ENCODE measurements at places on chromosomes 3 and 15.

- DNase-seq, result no peak
Observed at GRCh38 chr3:2838546-2839157, 271.5 kb downstream of the IL5RA start.

- no peak for DNase-seq
Observed at GRCh38 chr15:65130941-65131340, 2.7 kb downstream of the PDCD7 start.

- no peak for DNase-seq
Observed at GRCh38 chr15:87756072-87756471, 500.5 kb downstream of the NTRK3 start.

GRCh38 chr3:14841836-14842235, 23.1 kb downstream of the FGD5 start:
- no peak for DNase-seq

GRCh38 chr3:163684651-163685050, 1393.6 kb downstream of the SI start:
- no peak for DNase-seq

- DNase-seq, result no peak
Observed at GRCh38 chr3:124784686-124785382, 54.6 kb downstream of the UMPS start.

- no peak for DNase-seq
Observed at GRCh38 chr15:90154246-90154645, 46.9 kb upstream of the SEMA4B start.

- no peak for DNase-seq
Observed at GRCh38 chr3:184474897-184475296, 86.7 kb upstream of the EPHB3 start.

DNA sequence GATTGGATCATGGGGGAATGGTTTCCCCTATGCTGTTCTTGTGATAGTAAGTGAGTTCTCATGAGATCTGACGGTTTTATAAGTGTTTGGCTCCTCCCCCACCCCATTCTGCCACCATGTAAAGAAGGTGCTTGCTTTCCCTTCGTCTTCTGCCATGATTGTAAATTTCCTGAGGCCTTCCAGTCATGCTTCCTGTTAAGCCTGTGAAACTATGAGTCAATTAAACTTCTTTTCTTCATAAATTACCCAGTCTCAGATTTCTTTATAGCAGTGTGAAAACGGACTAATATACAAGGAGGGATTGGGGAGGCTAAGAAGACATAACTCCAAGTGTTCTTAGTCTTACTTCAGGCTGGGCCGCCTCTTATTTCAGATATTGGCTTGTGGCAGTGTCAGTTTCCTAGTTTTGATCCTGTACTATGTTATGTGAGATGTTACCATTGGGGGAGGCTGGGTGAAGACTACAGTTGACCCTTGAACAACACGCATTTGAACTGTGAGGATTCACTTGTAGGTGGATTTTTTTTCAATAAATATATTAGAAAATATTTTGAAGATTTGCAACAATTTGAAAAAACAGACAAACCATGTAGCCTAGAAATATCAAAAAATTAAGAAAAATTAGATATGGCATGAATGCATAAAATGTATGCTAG, 44.9 kb downstream of the NMD3 start:
- no peak for DNase-seq

GRCh38 chr3:185797108-185797881, 27.5 kb downstream of the IGF2BP2 start:
- no peak for DNase-seq

DNA sequence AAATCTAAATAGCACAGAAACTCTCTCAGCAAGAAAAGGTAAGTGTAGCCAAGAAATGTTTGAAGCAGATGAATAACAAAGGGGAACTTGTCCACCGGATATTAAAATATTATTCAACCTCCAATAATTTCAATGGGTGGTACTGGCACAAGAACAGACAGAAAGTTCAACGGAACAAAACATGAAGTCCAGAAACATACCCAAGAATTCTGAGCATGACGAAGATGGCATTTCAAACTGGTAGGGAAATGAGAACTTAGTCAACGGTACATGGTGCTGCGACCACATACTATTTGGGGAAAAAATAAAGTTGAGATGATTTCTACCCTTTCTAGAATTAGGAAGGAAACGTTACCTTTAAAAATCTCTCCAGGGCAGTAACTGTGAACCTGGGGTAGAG, 5.5 kb downstream of the CHSY1 start:
- no peak for DNase-seq

DNA sequence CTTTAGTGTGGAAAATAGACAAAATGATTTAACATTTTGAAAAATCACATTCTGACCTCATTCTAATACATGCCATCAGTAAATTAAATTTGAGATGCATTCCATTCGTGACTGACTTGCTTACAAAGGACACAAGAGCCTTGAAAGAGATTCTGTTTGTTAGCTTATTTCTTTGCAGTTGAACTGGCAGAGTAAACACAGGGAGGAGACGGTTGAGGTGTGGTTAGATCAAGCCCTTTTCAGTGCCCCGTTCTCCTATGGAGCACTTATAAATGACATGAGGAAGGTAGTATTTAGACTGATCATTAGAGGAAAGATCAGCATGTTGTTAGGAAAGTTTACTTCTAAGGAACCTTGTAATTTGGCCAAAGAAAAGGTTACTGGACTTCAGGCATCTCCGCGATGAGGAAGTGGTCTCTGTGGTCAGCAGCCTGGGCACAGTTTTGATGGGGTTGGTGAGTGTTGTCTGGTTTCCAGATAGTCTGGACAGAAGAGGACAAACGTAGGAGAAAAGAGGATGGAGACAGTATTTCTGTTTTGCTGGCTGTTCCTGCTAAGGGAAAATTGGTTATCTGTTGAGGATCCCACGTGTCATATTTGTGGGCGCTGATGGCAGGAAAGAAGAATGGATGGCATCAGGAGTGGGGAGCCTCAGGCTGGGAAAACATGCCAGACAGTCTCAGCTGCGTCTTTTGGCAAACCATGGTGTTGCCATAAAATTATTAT, 328.9 kb upstream of the TBL1XR1 start:
- DNase-seq, result peak; percentile 39

DNA sequence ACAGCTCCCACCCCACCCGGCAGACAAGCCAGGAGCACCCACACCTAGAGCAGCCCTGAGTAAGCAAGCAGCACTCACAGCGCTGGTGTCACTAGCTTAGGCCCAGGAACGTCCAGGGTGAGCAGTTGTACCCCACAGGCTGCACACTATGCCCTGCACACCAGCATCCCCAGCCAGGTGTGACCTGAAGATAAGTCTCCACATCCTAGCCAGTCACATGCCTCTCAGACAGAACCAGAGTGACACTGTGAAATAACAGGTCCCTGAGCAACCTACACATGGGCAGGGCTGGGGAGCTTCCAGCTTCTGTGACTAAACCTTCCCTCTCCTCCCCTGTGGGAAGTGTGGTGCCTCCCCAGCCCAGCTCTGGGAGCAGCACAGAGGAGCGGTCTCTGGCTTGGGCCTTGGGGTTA, 253.6 kb downstream of the UACA start:
- DNase-seq, result no peak

- DNase-seq, result no peak
Observed at GRCh38 chr15:52733088-52733487, 53.9 kb upstream of the ATOSA start.

GRCh38 chr15:55526559-55527036, 18.6 kb upstream of the DNAAF4 start:
- DNase-seq, result peak; percentile 67

DNA sequence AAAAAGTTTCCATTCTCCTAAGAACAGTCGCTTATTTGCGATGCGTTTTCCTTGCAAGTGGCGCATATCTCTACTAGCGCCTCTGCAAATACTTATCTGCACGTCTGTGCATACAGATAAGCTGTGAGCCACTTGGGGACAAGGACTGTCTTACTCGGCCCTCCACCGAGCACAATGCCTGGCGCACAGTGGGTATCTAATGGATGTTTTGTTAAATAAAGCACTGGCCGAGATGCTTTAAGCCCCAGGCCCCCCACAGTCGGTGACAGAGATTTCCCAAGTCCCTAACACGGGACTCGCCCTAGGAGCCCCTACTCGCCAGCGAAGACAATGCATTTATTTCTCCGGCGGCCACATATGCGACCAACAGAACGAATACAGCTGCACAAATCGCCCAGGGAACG, 503 bp downstream of the HLTF start:
- DNase-seq, result peak; percentile 31

DNA sequence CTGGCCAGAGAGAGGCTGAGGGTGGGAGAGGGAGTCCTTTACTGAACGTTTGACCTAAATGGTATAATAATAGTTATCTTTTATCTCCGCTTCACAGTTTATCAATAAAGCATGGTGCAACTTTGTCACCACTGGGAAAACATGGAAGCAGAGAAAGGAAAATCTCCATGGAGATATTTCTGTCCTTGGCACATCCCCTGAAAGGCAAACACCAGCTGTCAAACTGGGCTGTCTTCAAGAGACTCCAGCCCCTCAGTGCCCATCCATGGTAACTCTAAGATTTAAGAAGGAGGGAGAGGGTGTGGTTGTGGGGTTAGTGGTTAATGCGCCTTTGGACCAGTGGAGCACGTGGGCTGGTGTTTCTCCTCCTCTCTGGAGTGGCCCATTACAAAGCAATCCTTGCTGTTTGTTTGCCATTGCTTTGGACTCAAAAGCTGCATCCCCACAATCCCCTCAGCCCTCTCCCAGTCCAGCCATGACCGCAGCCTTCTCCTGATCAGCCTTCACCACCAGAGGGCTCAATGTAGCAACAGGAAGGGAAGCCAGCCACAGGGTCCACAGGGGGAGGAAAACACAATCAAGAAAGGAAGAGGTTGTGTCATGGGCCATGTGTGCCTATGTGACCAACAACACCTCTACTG, 38.2 kb upstream of the FAM174B start:
- no peak for DNase-seq

- DNase-seq, result peak; percentile 63
Observed at GRCh38 chr3:159169828-159170227, 368.0 kb downstream of the MFSD1 start.

- no peak for DNase-seq
Observed at GRCh38 chr3:143183665-143183964, 64.0 kb downstream of the CHST2 start.

DNA sequence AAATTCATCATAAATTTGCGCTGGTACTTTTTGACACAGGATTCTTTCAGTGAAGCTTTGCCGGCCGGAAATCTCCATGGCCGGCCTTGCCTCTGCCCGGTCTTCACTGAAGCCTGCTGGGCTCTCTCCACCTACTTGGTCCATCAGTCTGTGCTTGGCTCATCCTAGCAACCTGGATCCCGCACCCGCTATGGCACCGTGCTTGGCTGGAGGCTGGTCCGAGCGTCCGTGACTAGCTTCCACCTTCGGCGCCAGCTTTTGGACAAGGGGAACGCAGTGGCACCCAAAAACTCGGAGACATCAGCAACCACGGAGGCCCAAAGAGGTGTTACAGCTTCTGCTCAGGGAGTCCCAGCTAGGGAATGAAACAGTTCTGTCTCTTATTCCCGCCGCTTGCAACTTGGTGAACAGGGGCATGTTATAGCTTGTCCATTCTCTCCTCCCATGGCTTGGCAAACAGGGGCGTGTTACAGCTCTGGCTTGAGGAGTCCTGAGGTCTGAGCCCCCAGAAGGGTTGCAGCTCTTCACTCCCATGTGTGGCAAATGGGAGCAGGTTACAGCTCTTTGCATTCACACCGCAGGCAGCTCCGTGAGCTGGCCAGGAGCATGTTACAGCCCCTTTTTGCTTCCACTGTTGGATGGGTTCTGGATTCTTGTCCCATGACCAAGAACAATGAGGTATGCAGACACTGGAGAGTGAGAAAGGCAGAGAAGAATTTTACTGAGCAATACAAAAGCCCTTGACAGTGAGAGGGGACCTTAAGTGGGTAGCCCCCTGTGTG, 204.2 kb downstream of the DIPK2A start:
- no peak for DNase-seq

DNA sequence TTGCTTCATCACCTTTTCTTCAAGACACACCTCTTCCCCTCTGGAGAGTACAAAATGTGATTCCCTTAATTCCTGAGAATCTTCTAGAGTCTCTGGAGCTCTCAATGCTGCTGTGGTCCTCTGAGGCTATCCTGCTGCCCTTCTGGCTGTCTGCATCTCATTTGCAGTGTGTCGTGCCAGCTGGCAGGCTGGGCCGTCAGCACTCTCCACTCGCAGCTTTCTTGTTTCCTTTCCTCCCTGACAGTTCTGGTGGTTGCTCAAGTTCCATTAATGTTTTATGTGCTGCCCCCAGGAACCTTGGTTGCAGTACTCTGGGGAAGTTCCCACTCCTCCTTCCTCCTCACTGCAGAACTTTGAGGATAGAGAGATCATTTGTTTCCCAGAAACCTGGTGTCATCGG, 210.8 kb upstream of the ROPN1 start:
- peak; percentile 34 for DNase-seq

- DNase-seq, result no peak
Observed at GRCh38 chr15:98272625-98273024, 312.1 kb downstream of the ARRDC4 start.

- no peak for DNase-seq
Observed at GRCh38 chr3:20280257-20280656, 94.3 kb upstream of the SGO1 start.

DNA sequence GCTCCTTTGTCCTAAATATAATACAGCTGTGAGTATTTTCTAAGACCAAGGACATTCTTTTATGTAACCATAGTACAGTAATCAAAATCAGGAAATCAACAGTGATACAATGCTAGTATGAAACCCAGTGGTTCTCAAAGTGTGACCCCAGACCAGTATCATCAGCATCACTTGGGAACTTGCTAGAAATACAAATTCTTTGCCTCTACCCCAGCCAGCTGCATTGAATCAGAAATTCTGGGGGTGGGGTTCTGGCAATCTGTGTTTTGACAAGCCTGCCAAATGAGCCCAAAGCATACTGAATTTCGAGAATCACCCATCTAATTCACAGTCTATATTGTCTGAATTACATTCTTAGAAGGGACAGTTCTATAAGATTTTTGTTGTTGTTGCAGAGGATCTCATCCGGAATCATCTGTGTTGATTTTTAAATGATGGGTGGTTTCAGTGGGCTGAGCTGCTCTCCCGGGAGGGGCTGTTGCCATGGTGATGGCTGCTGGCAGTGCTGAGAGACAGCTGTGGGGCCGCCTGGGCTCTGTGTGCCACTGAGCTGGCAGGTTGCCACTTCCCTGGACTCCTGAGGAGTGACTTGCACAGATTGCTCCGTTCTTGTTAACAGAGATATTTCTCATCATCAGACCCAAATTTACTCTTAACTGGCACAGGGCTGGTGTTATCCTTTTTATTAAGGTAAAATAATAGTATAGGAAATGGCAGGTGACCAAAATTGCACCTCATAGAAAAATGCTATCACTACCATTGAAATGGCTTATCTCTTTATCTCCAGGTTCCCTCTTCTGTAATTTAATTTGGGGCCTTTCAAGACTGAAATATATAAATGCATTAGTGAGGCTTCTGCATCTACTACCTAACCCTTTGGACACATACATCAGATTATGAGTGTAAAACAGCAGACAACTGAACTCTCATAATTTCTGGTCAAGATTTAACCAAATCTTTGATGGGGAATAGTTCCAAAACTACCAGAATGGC, 56.5 kb downstream of the NEK11 start:
- DNase-seq, result peak; percentile 8

GRCh38 chr15:43776101-43776717, 557 bp downstream of the ELL3 start:
- no peak for DNase-seq

DNA sequence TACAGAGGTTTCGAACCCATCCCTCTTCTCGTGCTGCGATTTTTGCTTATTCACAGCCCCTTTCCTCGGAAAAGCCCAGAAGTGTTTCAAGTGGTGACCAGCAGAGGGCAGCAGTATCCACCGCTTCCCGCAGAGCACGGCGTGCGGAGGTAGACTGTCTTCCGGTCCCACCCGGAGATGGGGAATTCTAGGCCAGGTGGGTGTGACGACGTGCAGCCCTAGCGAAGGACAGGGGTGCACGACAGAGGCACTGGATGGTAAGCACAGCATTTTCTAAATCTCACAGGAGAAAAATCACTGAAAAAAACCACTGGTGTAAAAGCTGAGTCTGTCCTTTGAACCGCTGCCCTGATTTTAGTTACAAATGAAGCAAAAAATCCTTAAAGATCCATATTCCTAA, 7.4 kb upstream of the PSMD6 start:
- peak; percentile 80 for DNase-seq

Data from GM03348 (cell line).